Germinal center (tissue), 1 donor: ENCODE measurements at places on chromosomes 16 and 17.
A peak's percentile ranks its signal among the peaks of the same experiment; 100 is the strongest.

- DNase-seq, result no peak
Measured at GRCh38 chr17:17351901-17352781, 49.0 kb downstream of the NT5M start.

- DNase-seq, result no peak
Measured at GRCh38 chr16:15464401-15465186, 30.2 kb downstream of the BMERB1 start.

DNA sequence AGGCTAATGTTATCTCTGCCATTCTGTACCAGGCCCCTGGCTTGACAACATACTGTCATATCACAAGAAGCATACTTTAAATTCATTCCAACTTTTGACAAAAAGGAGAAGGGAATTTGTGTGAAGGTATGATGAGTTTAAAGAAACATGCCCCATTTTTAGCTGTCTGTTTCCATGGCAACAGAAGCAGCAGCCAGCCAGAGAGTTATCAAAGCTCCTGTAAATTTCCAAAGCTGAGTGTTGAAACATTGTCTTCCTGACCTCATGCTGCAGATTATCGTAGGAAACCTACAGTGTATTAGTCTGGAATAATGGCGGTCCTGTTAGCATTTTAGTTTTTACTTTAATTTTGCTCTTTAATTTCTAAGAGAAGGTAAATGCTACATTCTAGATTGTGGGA, 124.9 kb downstream of the MRTFB start:
- no peak for DNase-seq

DNA sequence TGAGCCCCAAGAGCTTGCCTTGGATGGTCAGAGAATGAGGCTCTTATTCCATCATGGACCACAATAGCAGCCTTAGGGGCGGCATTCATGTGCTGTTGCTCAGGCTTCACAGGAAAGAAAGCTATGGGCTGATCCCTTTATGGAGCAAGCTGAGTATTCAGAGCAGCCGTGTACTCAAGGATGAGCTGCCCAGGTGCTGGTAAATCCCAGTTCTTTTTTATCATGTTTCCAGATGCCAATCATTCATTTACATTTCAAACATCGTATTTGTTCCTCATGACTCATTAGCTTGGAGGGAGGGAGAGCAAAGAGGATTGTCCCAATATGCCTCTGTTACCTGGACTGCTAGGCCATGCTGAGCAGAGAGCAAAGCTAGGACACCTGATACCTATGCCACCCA, 475.7 kb downstream of the SHISA9 start:
- no peak for DNase-seq

DNA sequence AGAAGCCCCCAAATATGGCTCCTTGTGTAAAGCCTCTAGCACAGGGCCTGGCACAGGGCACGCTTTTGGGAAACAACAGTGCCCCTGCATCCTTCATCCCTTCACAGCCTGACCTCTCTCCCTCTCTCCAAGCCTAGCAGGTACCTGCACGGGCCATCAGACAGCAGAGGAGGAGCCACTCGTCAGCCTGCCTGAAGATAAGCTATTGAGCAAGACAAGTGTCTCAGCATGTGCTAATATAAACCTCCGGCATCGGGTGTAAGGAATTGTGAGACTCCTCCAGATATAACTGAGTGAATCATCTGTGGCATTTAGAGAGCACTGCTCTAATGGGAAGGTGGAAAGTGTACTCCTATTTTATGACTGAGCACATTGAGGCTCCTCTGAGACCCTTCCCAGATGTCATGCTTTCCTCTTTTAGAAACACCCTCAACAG, 38.3 kb downstream of the TBX4 start:
- DNase-seq, result no peak

- no peak for DNase-seq
Measured at GRCh38 chr16:3889059-3889458, 8.5 kb upstream of the CREBBP start.

GRCh38 chr17:44351961-44352827, 7.1 kb downstream of the GRN start:
- no peak for DNase-seq

DNA sequence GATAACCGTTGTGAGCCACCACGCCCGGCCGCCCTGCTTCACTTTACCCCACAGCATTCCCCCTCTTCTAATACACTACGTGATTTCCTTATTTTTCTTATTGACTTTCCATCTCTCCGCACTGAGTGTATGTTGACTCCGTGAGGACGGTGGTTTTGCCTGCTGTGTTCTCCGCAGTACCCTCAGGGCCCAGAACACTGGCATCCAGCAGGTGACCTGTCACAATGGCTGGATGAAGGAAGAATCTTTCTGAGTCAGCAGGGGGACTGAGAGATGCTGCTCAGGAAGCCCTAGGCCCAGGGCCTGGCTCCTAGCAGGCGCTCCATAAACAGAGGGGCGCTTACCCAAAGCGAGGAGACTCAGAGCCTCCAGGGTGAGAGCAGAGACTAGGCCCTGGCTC, 79.5 kb downstream of the RTN4RL1 start:
- DNase-seq, result no peak

- peak; percentile 67 for DNase-seq
Measured at GRCh38 chr17:63406689-63407330, 39.3 kb downstream of the CYB561 start.

- peak; percentile 94 for DNase-seq
Measured at GRCh38 chr16:67666559-67667452, at the start of the genes C16orf86 and ENKD1. C16orf86 (plus strand) TSS chr16:67666814; CDS start chr16:67666971, 157 bp downstream. ENKD1 (minus strand) TSS chr16:67666750; CDS start chr16:67666442, 308 bp downstream.

DNA sequence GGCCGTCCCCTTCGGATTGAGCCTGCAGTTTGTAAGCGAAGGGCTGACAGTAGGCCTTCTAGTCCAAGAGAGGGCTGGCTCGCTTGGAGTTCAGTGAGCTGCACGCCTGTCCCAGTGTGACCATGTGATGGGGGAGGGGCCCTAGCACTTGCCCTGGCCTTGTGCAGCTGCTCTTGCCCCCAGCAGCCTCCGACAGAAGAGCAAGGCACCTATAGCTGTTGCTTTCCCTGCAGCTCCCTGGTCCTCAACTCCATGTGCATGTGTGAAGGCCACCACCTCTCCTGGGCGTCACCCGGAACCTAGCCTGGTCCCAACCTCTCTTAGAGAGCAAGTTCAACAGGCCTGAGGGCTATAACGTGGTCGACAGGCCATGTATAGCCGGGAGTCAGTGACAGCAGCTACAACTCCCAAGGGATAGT, 5.6 kb downstream of the SPHK1 start:
- no peak for DNase-seq

DNA sequence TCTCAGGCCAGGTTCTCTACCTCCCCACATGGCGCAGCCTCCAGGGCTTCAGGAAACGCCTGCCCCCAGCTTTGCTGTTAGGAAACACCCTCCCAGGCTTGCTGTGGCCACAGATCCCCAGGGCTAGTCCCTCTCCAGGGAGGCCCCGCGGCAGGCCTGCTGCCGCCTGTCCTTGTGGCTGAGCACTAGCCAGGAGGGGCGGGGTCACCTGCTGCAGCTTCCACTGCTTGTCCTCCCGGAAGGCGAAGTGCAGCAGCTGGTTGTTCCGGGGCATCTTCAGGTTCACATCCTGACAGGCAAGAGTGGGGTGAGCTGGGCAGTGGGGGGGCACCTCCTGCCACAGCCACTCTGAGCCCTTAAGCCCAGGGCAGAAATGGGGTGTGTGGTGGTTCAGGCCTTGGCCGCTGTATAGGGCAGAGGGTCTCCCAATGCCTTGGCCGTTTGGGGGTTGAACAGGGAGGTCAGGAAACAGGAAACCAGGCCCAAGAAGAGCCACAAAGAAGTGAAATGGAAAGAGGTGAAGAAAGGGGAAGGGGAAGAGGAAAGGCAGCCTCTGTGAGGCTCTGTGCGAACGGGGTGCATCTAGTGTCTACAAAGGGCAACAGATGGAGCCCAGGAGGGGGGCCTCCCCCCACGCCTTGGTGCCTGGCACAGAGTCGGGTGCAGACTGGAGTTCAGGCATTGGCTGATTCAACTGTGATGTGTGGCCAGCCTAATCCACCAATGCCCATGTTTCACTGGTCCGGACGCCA, 2.0 kb downstream of the ROGDI start:
- no peak for DNase-seq

DNA sequence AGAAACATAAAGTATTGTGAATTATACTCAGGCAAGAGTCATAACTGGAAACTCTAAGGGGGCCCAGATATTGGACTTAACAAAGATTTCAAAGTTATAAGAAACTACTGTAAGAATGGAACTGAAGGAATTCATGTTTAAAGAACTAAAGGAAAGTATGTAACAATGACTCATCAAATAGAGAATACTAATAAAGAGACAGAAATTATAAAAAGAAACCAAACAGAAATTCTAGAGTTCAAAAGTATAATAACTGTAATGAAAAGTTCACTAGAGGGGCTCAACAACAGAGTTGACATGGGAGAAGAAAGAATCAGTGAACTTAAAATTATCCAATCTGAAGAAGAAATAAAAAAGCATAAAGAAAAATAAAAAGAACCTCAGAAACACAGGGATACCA, 55.4 kb downstream of the ADCY9 start:
- no peak for DNase-seq

DNA sequence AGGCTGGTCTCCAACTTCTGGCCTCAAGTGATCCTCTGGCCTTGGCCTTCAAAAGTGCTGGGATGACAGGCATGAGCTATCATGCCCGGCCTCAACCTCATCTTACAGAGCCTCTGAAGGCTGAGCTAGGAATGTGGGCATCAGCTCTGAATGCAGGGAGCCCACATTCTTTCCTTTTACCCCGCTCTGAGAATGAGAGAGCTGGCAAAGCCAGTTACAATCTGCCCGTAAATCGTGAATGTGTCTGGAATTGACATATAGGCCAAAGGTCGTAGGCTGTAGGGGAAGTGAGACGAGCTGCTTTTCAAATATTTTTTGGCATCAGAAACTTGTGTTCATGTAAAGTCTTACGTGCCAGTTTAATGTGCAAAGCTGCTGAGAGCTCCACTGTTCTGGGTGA, 4.5 kb downstream of the TMEM238L start:
- no peak for DNase-seq

DNA sequence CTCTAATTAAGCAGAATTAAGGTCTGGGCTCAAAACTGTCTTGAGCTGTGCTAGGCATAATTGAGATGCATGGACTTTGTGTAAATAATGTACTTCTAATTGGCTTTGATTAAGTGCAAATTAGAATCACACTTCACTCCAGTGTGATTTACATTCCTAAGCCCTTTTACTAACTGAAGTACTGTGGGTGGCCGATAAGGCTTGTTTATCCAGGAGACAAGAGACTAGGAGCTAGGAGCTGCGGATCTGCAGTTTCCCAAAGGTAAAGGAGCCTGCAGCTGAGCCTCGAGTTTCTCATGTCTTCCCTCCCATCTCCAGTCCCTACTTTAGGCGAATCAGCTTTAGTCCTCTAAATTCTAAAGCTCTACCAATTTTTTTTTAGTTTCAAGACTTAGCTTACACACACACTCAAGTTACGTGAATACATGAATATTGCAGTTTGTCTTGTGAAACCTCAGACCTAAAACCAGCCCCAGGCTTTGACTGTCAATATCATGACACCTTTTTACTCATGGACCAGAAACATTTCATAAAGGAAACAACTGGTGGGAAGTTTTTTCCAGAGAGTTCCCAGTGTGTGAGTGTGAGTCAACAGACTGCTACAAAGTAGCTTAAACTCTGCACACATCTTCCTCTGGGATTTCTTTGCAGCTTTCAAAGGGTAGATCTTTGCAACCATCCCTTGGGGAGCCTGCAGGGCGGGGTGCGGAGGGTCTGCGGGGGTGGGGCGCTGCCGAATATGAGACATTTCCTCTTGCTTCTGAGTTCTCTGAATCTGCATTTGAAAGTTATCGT, 113.9 kb upstream of the TBX2 start:
- DNase-seq, result no peak

- no peak for DNase-seq
Measured at GRCh38 chr17:39601758-39602532, 5.8 kb downstream of the NEUROD2 start.

GRCh38 chr17:4982305-4982704, 5.2 kb downstream of the CAMTA2 start:
- no peak for DNase-seq

DNA sequence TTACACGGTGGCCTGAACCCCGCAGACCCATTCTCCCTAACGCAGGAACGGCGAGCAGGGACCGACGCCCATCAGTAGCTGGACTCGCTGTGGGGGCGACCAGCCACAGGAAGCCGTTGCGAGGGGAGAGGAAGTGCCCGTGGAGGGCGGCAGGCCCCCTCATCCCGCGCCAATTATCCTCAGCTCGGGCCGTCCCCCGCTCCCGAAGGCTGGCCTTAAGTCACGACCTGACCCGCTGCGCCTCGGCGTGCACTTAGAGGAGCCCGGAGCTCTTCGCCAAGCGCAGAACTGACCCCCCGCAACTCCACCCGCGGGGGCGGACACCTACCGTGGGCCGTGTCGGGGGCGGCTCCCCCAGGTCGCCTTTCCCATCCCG, 401 bp downstream of the ARL16 start:
- no peak for DNase-seq

DNA sequence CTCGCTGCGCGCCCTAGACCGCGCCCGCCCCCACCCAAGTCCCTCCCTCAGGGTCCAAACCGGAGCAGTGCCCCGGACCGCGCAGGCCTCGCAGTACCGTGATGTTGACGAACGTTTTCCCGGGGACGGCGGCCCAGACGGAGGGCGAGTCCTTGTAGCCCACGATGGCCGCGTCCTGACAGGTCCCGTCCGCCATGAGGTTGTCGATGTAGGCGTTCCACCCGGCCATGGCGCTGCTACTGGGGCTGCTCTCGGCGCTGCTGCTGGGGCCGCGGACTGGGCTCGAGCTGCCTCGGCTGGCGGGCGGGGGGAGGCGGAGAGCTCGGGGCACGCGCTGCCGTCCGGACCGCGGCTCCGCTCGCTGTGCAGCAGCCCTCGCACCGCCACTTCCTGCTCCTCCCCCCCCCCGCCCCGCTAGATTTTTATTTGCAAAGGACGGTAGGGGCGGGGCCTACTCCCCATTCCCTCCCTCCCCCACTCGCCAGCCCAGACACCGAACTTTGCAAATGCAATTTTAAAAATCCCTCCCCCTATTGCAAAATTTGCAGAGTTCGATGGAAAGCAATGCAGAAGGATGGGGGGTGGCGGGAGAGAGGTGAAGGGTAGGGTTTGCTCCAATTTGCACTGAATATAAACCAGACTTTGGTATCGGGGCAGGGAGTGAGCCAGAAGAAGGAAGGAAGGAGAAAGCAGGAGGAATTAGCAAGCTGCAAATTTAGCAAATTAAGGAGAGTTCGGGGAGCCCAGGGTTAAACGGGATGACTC, at the start of gene PFN1:
Gene PFN1 (minus strand): TSS at position 365 of the 765 bp plus-strand sequence. CDS start 136 bp downstream, at position 229.
- DNase-seq, result peak; percentile 93

- peak; percentile 56 for DNase-seq
Measured at GRCh38 chr16:12573730-12574383, 229.8 kb downstream of the CPPED1 start.

DNA sequence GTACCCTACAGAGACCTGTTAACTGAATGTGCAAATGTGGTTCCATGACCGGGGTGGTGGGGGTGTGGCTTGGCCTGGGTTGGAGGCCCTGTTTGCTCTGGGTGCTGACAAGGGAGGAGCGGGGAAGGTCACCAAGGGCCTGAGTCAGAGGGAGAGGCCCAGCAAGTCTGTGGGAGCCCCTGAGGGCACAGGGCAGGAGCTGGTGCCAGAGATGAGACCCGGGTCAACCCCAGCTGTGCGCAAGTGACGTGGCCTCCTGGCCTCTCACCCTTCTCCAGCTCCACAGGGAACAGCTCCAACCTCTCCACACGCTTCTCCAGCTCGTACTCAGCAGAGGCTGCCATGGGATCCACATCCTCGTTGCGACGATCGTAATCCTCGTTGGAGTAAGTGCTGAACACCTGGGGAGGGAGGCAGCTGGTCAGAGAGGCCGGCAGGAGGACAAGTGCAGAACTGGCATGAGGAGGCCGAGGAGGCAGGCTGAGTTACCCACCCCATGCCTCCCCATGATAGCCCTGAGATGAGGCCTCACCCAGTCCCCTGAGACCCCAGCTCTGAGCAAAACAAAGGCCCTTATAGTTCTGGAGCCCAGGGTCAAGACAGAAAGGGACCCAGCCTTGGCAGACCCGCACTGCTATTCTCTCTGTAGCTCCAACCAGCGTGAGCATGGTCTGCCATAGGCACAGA, 5.5 kb downstream of the PPP1R9B start:
- no peak for DNase-seq
